ENCODE measurements at places on chromosomes 2 and 18. TPM values are rescaled to one million over a fixed set of nuclear protein-coding genes. Genes with fewer than 3 reads are reported as not detected.

DNA sequence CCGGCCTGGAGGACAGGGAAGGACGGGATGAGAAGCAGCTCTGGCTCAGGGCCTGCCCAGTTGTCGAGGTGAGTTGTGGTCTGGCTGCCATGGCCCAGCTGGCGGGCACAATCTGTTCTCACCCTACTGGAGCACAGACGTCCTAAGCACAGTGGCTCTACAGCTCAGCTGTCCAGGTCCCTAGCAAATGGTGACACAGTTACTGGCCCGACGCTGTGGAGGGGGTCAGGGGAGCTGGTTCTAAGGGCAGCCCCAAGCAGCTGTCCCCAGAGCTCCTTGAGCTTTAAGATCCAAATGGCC lies 32.9 kb downstream of the KCNK3 start:
- no peak for DNase-seq

DNA sequence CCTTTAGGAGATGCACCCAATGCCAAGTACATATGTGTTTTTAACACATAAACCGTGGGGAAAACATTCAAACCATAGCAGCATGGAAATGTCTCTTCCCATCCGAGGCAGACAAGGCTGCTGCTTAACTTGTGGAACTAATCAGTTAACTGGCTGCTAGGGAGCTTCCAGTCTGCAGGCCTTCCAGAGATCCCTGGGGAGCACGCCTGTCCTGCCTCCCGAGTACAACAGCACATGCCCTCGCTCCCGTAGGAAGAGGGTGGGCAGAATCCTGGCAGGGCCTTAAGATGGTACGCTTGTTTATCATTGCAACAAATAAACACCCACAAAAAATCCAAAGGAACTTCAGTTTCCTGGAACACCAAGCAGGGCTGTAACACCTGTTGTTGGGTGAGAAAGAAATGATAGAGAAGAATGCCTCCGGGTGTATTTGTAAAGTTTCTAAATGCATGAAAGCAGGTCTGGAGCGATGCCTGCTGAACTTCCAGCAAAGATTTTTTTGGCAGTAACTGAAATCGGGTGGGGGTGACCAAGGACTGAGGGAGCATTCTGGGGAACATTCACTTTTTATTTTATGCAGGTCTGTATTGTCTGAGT lies 56.2 kb downstream of the EDAR start:
- no peak for DNase-seq

Gene TUBA3E
- total RNA-seq: not detected

DNA sequence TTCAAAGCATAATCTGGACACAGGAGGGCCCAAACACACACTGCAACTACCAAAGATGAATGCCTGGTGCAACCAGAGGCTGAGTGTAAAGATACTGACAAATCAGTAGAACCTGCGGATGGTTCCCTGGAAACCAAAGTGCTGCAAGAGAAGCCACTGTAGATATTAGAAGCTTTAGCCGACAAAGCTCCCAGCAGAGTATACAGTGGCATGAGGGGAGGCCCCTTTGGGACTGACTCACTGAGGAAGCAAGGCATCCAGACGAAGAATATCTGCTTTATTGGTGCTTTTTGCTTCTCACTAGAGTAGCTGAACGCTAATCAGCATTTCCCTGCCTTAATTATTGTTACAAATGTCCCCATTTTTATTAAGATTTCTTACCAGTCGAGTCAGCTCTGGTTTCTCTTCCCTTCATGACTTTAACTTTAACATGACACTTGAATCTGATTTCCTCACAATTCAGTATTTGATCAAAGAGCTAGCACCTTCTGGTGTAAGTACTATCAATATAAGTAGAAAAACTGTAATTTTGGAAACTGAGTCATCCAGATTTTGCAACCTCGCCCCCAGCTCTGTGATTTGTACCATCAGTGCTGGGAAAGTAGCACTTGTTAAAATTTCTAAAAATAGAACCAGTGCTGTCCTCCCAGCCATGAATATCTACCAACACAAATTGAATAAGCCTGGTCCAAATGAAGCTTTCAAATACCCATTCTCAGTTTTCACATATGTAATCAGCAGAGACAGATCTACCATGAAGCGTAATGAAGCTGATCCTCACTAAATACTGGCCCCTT lies 34.2 kb downstream of the FIGN start:
- DNase-seq: no peak

Gene FBXO15
- total RNA-seq: 1.1 TPM

- no peak for DNase-seq
Measured at GRCh38 chr2:164620457-164620856, 825 bp downstream of the GRB14 start.

Gene LONRF2
- total RNA-seq: 1.4 TPM

DNA sequence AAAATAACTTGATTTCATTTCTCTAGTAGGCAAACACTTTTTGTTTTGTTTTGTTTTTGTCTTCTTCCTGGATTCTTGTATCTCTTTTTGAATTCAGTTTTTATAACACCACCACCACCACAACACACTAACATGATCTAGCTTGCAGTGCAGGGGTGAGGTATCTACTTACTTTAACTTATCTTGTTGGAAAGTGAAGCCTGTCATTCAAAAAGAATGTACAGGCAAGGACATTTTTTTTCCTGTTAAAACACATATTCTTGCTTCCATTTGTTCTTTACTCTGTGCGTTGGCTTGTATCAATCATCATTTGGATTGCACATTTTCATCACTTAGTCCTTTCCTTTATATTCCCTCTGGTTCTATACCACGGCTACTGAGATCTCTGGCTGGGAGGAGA lies 824.2 kb downstream of the PLCL1 start:
- DNase-seq: no peak

DNA sequence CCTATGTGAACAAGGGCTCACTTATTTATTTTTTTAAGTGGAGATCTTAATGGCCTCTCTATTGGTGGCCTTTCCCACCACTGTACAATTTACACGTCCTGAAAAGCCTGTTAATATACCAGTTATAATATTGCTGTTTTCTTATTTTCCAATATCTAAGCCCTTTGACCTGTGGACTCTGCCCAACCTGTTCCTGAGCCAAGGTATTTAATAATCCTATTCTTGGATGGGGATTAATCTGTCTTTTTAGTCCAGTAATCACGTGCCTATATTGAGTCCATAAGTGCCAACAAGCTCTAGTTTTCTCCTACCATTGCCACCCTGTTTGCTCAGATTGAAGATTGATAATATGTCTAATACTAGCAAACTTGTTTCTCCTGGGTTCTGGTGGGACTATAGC lies 42.7 kb downstream of the MBD5 start:
- DNase-seq: no peak

DNA sequence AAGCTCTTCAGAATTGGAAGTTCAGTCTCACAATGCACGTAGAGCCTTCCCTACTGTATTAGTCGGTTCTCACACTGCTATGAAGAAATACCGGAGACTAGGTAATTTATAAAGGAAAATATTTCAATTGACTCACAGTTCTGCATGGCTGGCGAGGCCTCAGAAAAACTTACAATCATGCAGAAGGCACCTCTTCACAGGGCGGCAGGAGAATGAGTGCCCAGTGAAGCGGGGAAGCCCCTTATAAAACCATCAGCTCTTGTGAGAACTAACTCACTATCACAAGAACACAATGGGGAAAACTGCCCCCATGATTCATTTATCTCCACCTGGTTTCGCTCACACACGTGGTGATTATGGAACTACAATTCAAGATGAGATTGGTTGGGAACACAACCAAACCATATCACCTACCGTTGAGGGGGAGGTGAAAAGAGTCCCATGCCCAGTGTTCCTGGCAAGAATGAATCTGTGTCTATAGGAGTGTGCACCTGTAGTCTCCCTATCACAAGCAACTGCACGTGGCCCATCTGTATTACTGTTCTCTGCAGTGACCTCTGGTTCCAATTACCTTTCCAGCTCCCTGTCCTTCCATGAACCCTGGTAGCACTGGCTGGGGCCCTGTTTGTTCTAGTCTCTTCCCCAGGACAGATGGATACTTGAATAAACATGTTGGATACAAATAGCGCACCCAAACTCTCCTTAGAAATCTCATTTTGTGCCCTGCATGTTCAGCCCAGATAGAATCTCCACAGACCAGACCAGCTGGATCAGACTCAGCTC lies 44.4 kb upstream of the ATL2 start:
- no peak for DNase-seq

DNA sequence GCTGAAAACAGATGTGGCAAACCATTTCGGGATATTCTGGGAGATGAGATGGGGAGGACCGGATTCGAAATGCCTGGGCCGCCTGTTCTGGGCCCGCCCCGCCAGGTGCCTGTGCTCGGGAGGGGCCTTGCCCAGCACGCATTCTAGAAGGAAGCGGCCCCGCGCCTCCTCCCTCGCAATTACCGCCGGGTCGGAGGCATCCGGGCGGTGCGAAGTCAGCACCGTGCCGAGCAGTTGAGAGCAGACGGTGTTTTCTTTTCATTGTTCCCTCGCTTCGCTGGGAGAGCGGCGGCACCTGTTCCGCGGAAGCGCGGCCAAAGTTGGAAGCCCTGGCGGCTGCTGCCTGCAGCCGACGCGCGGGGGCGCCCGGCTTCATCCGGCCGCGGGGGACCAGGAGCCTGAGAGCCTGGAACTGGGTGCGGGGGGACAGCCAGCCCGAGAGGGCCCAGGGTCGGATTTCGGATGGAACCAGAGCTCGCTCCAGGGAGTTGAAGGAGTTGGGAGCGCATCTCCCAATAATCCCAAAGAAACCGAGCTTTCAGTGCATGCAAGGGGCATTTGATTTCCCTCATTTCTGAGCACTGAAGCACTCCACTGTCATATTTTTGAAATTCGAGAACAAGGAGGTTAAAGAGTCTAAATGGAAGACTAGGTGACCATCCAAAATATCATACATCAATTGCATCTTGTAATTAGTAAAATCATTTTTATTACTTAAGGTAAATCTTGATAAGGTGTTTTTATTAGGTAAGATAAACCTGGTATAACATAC lies 241.8 kb upstream of the RAB12 start:
- DNase-seq: no peak

DNA sequence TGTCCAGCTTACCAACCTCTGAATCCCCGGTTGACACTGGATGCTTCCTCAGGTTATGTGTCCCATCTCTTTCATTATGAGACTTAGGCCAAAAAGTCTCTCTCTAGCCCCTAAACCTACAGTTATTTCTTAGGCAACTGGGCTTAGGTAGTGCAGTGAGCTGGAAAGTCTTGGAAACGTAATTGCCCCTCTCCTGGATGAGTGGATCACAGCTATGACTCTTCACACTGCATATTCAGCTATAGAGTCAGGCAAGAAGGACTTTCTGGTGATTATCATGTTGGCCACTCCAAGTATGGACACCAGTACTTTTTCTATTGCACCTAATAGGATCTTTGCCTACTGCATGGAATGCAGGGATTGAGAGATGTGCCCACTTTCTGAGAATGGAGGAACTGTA lies 458.3 kb upstream of the CELF4 start:
- no peak for DNase-seq

DNA sequence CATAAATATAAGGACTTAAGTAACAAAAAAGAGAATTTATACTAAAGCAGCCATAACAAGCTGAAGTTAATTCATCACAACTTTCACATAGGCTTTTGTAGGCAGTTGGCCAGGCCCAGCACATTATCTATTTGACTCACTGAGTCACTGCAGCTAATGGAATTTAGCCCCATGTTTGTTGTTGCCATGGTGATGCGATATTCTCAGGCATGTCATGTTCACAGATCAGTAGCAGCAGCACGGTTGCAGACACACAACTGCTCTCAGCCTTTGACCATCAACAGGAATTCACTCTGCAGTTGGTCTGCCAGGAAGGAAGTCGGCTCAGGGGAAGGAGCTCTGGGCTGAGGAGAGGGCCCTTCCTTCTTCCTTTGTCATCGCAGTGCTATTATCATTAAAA lies 639.8 kb downstream of the TMEM182 start:
- DNase-seq: peak; percentile 11

DNA sequence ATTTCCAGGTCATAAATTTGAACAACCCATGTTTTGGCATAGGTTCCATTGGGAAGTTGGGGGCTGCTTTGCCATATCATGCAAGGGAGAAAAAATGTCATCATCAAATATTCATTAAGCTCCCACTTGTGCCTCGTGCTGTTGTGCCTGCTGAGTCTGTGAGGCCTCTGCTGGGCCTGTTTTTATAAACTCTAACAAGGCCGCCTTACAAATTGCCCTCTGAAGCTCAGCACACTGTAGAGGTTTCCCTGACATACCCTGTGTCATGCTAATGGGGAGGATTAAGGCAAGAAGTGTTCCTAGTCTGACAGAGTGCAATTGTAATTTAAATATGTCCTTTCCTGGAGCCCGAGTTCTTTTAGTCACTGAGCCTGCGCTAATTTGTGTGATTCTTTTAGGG lies 17.6 kb downstream of the OSBPL6 start:
- DNase-seq: no peak

DNA sequence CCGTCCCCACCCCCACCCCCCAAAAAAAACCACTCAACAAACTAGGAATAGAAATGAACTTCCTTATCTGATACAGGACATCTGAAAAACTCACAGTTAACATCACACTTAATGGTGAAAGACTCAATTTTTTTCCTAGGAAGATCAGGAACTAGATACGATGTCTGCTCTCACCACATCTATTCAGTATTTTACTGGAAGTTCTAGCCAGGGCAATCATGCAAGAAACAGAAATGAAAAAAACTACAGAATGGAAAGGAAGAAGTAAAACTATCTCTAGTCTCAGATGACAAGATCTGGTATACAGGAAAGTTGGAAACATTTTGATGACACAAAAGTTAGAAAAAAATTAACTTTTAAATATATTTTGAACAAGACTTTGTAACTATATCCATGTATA lies 114.4 kb upstream of the FZD5 start:
- no peak for DNase-seq

GRCh38 chr2:178277741-178278197 lies 83.5 kb downstream of the OSBPL6 start:
- no peak for DNase-seq

Gene SERPINB10
- total RNA-seq: not detected

DNA sequence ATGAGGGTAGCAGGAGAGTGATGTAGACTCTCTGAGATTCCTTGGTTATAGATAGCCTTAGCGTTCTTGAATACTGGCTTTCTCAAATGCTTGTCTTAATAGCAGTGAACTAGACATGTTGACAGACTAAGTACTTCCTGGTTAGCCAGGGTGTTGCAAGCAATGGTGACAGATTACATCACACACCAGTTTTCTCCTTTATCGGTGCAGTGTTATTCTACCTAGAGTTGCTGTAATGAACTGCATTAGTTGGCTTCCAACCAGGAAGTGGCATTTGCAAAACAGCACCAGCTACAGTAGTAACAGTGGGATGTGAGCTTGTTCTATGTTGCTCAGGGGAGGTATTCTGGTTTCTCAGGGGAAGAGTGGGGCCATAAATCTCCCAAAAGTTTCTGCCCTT lies 582.2 kb upstream of the DDX18 start:
- DNase-seq: no peak

DNA sequence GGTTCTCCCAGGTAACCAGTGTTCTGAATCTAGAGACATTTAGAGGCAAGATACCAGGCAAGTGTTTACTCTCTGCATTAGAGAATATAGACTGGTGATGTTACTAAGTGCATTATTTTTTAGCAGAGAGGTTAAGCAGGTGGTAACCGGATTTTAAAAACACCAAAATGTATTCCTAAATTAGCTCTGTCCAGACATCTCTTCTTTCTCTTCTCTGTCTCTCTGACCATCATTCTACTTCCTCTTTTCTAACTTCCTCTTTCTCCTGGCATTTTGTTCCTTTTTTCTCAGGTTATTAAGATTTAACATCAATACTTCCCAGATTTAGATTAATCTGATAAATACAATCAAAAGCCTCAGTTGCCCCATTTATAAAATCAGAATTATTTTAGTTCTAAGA lies 31.7 kb upstream of the DYNC1I2 start:
- DNase-seq: no peak

Measured in MG63 (cell line).